ENCODE measurements at places on chromosomes 2 and 18. TPM values are rescaled to one million over a fixed set of nuclear protein-coding genes. Genes with fewer than 3 reads are reported as not detected.

DNA sequence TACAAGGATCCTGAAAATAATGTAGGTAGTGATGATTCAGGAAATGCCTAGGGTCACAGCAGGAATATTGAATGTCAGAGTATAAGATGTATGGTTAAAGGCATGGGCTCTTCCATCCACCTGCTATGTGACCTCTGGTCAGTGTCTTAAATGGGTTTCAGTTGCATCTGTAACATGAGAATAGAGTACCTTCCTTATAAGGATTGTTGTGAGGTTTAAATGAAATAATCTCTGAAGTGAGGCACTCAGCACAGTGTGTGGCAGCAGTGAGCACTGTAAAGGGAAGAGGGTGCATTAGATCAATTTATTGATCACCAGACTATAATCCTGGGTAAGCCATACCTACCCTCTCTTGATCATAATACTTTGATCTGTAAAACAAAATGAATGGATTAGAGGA is 319.1 kb downstream of the SLC4A3 start:
- no peak for DNase-seq

DNA sequence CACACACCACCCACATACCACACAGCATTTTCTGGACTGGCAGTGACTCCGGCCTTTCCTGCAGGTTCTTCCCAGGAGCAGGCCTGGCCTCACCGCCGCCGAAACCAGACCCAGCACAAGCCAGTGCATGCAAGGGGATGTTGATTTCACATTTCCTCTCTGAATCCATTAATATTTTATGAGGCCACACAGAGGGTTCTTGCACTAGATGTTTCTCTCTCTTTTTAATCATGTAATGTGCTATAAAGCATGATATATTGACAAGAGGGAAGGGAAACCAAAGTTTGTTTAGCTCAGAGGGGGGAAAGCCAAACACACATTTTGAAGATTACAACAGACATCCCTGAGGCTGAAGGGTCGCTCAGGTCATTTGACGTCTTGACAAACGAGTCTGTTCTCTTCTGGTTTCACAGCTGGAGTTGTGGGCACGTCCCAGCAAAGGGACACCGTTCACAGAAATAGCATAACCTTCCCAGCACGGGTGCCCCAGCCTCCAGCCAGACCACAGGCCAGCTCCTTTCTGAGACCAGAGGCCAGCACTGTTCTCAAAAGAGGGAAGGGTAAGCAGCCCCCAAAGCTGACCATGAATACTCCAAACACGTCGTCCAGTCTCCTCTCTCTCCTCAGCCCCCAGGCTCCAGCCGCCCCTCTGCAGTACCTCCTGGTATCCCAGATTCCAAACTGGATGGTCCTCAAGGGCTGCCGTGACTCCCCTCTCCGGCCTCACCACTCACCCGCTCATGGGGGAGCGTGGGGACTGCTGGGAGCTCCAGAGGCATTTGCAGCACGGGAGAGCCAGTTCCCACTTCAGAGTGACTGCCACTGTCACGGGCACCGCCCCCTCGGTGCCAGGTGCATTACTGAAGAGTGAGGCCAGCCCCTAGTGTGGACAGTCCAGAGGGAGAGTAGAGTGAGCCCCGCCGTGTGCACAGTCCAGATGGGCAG is 340.3 kb upstream of the SALL3 start:
- DNase-seq, result no peak

GRCh38 chr18:70289351-70290312 is 787 bp downstream of the SOCS6 start:
- DNase-seq, result peak; percentile 3

- no peak for DNase-seq
Measured at GRCh38 chr2:8654041-8654440, 27.8 kb upstream of the ID2 start.

DNA sequence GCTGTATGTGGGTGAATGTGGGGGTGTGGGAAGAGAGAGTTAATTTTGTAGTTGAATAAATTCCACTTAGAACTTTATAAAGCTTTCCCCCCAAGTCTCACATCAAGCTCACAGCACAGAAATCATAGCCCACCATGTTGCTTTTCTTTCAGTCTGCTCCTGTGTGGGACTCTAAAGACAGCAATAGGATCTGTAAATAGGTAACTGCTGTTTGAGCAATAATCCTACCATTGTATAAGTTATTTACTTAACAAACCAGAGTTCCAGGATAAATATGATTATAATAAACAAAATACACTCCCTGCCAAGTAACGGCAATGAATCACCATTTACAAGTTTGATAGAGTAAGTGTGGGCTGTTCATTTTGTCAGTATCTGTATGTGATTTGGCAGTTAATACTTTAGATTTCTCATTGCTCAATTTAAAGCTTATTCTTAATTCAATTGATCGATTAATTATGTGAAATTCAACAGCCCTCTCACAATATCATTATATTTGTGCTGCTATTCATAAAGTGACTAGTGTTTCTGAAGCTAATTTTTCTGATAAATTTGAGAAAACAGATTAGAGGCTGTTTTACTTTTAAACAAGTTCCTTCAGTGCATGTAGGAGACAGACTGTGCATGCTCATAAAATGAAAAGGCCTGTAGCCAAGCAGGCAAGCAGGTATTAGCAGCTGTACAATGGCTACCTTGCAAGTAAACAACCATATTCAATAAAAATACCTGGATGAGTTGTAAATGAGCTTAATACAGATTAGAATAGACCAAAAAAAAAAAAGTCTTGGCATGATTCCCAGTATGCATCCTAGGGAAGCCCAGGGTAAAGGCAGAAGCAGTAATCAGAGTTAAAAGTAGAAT is 142.7 kb downstream of the PDE11A start:
- no peak for DNase-seq

DNA sequence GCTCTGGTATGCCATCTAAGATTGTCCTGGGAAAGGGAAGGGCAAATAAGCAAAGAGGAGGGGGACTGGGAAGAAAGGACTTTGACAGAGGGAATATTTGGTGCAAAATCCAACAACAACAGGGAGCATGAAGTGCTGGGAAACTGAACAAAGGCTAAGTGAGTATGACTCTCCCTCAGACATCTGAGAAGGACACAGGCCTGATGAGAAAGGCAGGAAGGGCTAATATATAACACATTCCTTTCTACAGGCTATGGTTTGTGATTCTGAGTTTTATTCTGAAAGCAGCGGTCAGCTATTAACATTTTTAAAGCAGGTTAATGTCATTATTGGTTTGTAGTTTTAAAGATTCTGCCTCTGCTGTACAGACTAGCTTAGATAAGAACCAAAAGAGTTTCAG is 1579.5 kb downstream of the LRP1B start:
- DNase-seq, result no peak

DNA sequence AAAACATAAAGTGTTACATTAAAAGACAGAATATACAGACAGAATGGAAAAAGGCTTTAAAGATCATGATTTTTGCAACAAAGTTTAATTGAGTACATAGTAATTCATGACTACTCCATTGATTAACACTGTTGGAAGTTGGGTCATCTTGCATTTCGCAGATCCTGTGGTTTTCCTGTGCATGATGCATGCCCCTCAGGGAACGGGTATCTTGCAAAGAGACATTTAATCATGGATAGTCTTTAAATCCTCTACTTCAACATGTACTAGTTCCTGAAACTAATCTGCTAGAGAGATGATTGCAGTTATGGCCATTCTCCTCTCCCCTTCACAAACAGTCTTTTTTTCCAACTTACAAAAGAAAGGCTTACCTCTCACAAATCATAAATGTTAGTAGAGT is 155.6 kb upstream of the DSEL start:
- no peak for DNase-seq

- no peak for DNase-seq
Measured at GRCh38 chr2:85435220-85435958, 16.9 kb downstream of the SH2D6 start.

DNA sequence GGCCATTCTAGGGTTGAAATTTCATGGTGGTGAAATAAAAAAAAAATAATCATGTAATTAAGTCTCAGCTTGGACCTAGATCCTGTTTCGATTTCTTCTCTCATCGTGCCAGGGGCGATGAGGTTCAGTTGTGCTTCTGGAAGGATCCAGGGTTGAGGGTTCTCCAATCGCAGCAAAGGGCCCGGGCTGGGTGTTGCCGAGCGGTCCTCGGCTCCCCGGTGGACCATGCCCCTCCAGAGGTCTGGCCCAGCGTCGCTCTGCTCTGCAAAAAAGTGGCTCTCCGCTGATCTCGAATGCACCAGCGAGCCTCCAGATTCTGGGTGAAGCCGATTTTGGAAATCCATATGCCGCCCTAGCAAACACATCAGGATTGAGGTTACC is 39.0 kb downstream of the EN1 start:
- DNase-seq, result no peak

DNA sequence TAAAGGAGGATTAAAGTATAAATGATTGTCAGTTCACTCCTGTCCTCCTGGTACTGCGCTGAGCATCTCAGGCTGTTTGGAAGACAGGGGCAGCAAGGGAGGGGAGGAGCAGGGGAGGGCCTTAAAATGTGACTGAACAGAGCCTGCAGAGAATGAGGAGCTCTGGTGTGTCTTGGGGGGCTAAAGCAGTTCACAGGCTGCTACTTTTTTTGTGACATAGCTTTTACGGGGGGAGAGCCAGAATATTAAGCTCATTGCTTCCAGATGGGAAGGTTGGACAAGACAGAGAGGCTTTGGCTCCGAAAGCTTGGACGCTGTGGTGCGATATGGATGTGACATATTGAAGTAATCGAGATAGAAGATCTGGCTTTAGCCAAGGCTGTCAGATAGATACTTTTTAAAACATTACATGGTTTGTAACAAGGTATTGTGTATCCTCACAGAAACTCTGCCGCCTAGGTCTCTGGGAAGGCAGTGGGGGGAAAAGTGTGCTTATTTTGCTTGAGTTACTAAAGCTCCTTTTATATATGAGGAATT is 40.5 kb downstream of the RDH14 start:
- DNase-seq, result no peak

Gene NRP2
- 64.0 TPM for total RNA-seq

Gene TMEM163
- 0.21 TPM for total RNA-seq

Gene COL6A3
- total RNA-seq, result 15.5 TPM

Gene TTN
- 1.7 TPM for total RNA-seq

Gene CDH2
- total RNA-seq, result 0.16 TPM

Gene NOL4
- not detected for total RNA-seq

Gene AFF3
- 1.7 TPM for total RNA-seq
